GM04503 (cell line): ENCODE measurements at places on chromosomes 6 and 20.

DNA sequence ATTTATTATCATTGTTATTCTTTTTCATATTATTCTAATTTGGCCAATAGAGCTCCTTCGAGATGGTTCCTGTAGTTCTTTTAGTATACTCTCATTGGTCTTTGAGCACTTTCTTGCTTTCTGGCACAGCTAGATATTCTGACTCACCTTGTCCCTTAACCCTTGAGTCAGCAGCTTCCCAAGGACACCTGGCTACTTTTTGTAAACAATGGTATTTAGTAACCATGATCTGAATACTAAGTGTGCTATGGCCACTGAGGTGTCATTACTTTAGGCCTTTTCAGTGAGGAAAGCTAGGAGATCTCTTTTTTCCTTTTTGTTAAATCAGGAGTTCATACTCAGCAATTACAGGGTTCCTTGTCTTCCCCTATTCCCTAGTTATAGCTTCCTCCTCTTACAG is 126.5 kb upstream of the CITED2 start:
- no peak for DNase-seq

DNA sequence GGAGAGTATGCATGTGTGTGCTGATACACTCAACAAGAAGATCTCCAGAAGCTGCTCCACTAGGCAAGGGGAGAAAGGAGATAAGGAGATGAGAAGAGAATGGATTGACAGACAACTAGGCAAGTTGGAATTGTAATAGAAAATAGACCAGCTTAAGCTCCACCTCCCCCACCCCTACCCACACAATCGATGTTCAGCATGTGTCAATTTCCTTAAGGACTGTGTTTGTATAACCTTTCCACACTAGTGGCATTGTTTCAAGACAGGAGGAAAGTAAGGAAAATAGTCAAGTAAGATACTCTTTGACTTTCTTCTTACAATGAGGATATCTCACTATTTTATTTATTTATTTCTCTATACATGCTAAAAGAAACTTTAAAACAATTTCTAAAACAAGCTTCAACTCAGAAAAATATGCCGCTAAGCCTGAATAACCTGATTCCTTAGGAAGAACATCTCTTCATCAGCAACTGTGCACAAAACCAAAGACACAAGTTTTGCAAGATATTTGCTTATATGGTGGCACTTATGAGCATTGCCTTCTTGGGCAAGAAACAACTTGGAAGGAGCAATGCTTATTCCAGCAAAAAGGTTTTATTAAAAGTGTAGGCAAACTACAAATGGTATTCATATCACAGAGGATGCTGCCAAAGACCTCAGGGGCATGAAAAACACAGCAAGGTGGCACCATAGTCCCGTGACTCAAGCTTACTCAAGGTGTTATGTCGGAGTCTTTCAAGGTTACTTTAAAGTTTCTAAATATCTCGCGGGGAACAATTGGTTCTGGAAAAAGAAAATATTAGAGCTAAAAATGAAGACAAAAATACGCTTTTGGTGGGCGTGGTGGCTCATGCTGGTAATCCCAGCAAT is 249.1 kb downstream of the COL12A1 start:
- no peak for DNase-seq

DNA sequence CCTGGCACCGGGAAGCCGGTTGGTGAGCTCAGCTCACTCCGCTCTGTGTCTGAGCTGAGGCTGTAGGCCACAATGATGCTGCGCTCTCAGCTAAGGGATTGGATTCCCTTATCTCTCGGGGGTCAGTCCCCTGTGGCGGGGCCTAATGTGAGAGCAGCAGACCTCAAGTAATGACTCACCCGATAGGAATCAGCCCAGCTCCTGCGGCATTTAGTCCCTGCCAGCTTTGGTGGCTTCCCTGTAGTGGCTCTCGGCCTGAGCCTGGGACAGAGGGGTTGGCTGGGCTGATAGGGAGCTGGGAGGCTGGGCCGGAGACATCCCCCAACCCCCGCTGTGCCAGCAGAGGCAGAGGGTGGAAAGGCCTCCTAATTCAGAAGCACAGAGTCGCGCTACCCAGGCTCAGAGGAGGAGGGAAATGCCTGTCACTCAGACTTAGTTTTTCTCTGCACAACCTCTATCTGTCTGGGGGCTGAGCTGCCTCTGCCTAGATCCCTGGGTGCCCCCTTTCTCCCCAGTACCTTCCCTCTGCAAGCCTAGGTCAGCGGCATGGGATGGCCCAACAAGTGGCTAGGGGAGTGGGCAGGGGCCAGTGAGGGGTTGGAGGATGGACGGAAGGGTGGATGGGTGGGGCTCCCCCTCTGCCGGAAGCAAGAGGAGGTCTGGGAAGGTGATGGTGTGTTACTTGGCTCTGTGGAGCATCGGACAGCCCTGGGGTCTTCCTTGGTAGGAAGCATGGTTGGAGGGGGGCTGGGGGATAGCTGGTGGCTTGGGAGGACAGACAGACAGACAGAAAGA is 92.2 kb downstream of the CDH22 start:
- DNase-seq = no peak

GRCh38 chr6:43489277-43490072 is 12.1 kb downstream of the TJAP1 start:
- no peak for DNase-seq

GRCh38 chr6:56757588-56757984 is 114.9 kb upstream of the DST start:
- no peak for DNase-seq

DNA sequence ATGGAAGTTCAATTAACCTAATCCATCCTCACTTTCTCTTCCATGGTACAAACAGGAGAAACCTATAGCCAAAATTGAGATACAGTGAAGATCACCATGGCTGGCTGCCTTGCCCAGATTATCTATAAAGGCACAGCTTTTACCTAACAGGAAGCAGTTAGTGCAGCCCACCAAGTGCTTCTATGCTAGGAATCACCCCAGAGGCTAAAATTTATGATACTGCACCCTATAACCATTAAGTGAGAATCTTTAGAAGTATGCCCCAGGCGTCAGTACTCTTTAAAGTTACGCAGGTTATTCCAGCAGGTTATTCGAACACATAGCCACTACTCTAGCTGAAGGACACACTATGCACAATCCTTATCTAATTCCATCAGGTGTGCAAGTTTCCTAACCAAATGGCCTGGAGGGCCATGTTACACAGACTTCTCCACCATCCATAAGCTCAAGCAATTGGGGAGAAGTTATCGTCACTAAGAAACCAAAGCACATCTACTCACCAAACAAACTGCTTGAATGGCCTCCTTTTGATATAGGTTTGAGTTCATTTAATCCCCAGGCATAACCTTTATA is 43.1 kb downstream of the MAN1A1 start:
- no peak for DNase-seq
